ENCODE measurements at places on chromosomes 1 and 21.
A peak's percentile ranks its signal among the peaks of the same experiment; 100 is the strongest.

DNA sequence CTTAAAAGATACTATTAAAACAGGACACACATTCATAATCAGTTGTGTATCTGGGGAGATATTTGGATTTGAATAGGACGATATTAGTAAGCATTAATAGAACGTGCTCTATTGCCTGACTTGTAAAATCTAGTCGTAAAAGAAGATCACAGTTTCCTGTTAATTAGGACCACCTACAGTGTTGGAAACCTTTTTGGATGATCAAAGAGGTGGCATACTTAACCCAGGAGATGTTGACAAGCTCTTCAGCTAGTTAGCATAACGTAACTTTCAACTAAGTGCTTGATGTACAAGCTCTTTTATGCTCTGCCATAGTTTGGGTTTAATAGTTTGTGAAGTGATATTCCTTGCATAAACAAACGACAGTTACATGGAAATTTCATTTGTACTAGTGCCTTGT is 293.3 kb upstream of the NR5A2 start:
- DNase-seq, result no peak

DNA sequence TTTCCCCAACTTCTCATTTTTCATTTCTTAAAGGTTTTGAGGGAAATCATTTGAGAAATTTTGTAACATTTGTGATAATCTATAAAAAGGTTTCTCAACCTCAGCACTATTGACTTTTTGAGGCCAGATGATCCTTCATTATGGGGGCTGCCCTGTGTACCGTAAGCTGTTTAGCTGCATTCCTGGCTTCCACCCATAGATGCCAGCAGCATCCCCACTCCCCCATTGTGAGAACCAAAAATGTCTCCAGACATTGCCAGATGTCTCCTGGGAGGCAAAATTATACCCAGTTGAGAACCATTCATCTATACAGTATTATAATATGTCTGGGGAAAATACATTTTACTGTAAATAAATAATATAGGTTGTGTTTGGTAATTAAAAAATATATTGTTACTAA is 146.0 kb downstream of the PBX1 start:
- no peak for DNase-seq

GRCh38 chr1:205777994-205778393 is 2.7 kb upstream of the RAB29 start:
- no peak for DNase-seq

- no peak for DNase-seq
These were observed 45.9 kb upstream of the CRB1 start for GRCh38 chr1:197222025-197222685.

- no peak for DNase-seq
These were observed 30.5 kb downstream of the CYP4A11 start for GRCh38 chr1:46910790-46911189.

- no peak for DNase-seq
These were observed 29.0 kb downstream of the TRIM62 start for GRCh38 chr1:33152685-33153432.

DNA sequence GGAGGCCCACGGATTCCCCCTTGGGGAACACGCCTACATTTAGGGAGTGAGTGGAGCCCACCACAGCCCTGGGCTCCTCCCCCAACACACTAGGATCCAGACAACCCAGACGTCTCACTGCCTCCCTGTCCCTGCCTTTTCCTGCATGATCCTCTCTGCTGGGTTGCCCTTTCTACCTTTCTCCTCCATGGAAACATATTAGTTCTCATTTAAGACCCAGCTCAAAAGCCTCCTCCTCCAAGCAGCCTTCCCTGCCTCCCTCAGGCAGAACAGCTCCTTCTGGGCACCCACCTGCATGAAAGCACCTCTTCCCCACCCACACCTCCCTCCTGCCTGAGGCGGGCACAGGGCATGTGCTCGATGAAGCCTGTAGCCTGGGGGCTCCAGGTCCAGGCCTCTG is 10.7 kb downstream of the COL8A2 start:
- no peak for DNase-seq

GRCh38 chr1:218476385-218476784 is 131.2 kb downstream of the TGFB2 start:
- no peak for DNase-seq

DNA sequence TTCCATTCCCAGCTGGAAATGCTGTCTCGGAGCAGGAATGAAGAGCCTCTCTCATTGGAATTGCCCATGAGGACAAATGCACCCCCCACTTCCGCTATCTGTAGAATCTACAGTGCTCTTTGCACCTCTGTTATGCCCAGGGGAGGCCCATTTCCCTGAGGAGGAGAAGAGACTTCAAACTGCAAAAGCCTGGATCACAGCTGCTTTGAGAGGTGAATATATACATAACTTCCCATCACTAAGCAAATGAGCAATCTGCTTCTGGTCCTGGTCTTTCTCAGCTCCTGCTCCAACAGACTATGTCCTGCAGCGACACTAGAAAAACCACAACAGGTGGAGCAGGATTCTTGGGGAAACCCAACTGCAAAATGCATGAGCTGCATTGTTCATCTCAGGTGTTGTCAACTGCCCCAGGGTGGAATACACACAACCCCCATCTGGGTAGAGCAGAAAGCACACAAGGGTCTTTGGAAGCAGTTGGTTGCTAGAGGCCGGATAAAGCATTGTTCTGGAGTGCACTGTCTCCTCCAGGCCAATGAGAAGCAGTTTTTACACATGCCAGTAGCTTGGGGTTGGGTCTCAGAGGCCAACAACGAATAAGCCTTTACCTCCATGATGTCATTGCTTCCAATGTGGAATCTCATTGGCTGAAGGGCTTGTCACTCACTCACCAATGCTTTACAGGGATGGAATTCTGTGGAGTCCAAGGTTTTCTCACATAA is 67.7 kb upstream of the RAB4A start:
- DNase-seq, result no peak

- DNase-seq, result no peak
These were observed 29.2 kb downstream of the RNU1-1 start for GRCh38 chr1:16484931-16485330.

GRCh38 chr1:206583707-206584648 is 28.3 kb downstream of the EIF2D start:
- DNase-seq, result peak; percentile 91

- no peak for DNase-seq
These were observed 25.9 kb downstream of the COL6A1 start for GRCh38 chr21:46007492-46007868.

DNA sequence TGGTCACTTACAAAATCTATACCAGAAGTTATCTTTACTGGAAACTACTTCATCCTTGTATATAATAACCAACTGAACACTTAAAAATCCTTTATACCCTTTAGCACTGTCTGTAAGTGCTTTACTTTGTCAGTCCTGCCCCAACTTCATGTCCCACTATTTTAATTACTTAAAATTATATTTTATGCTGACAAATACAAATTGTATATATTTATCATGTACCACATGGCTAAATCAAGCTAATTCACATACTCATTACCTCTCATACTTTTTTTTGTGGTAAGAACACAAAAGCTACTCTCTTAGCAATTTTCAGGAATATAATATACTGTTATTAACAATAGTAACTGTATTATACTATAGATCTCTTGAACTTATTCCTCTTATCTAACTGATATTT is 63.0 kb downstream of the EVI5 start:
- no peak for DNase-seq

DNA sequence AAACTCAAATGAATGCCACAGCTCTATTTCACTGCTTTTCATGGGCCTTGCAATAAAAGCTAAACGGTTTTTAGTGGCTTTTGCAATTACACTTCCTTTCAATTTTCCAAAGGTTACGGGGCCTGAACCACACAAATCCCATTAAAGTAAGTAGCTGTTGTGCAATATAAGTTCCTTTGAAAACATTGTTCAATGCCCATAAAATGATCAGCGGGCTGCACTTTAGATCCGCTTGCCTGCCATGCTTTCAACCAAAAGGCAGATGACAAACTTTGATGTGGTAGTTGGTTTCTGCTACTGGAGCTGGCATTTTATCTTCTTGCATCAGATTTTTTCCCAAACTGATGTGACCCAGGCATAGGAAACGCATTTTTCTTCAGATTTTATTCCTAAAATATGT is 50.2 kb downstream of the PRRX1 start:
- DNase-seq, result no peak

- DNase-seq, result no peak
These were observed 26.0 kb downstream of the SETD4 start for GRCh38 chr21:36034211-36034913.

DNA sequence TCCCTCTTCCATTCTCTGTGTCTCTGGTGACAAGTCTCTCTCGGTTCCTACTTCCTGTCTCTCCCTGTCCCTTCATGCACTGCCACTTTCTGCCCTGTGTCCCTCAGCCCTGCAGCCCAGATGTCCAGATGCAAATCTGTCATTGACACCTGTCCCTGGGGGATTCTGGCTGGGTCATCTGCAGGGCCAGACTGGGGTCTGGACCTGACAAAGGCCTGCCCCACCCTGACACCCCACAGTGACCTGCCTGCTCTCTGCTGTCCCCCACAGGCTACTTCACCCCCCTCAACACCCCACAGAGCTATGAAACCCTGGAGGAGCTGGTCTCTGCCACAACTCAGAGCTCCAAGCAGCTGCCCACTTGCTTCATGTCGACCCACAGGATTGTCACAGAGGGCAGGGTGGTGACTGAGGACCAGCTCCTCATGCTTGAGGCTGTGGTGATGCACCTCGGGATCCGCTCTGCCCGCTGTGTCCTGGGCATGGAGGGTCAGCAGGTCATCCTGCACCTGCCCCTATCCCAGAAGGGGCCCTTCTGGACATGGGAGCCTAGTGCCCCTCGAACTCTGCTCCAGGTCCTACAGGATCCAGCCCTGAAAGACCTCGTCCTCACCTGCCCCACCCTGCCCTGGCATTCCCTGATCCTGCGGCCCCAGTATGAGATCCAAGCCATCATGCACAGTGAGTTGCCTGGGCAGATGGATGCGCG is 7.2 kb downstream of the THEMIS2 start:
- no peak for DNase-seq

GRCh38 chr21:36908260-36908908 is 58.1 kb downstream of the HLCS start:
- no peak for DNase-seq

- DNase-seq, result no peak
These were observed 23.9 kb upstream of the RPTN start for GRCh38 chr1:152182944-152183361.

DNA sequence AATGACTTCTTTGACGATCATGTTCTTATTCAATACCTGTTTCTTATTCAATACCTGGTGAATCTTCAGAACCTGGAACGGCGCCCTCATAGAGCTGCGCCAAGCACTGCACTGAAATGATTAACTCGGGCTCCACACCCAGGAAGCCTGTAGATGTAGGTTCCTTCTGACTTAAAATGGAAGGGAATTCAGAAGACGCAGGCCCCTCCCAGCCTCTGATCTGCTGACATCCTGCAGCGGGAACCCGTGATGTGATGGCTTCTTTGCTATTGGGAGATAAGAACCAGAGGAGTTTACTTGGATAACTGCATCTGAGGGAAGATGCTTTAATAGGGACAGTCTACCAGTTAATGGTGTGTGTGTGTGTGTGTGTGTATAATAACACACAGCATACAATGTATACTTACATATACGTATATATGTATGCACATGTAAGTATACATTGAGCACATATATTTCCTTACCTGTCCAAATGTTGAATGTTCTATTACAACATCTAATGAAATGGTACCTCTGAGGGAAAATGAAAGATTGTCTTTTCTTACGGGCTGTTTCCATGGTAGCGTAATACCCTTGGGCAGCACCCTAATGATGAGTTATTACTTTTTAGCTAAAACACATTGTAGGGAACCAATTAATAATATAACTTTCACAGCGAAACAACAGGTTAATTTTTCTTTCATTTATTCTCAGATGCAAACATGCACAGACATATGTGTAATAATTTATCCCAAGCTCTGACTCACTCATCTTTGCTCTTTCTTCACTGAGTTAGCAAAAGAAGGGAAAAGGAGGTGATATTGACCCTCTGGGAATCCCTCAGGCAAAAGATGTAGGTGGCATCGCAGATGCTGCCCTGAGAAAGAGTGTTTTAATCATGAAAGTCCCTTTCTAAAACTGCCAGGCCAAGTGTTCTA is 379.8 kb downstream of the SIPA1L2 start:
- no peak for DNase-seq

DNA sequence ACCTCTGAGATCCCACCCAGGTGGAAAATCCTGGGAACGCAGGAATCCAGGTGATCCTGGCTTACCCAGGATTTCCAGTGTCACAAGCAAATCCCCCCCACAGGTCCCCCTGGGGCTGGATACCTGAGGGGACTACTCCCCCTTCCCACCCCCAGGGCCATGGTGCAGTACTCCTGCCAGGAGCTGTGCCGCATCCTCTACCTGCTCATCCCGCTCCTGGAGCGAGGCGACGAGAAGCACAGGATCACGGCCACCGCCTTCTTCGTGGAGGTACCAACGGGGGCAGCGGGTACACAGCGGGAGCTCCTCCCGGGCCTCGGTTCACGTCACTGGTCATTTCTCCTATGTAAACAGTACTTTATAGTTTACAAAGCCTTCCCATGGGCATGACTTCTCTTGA is 20.4 kb upstream of the TTC4 start:
- no peak for DNase-seq

GRCh38 chr1:89757532-89757931 is 63.3 kb upstream of the LRRC8D start:
- DNase-seq, result peak; percentile 60

- DNase-seq, result no peak
These were observed 71.0 kb downstream of the PTGS2 start for GRCh38 chr1:186609183-186609582.

- DNase-seq, result no peak
These were observed 56.0 kb upstream of the GCLM start for GRCh38 chr1:93965256-93965655.

- DNase-seq, result no peak
These were observed 83.5 kb downstream of the TOMM20 start for GRCh38 chr1:235045034-235045690.

DNA sequence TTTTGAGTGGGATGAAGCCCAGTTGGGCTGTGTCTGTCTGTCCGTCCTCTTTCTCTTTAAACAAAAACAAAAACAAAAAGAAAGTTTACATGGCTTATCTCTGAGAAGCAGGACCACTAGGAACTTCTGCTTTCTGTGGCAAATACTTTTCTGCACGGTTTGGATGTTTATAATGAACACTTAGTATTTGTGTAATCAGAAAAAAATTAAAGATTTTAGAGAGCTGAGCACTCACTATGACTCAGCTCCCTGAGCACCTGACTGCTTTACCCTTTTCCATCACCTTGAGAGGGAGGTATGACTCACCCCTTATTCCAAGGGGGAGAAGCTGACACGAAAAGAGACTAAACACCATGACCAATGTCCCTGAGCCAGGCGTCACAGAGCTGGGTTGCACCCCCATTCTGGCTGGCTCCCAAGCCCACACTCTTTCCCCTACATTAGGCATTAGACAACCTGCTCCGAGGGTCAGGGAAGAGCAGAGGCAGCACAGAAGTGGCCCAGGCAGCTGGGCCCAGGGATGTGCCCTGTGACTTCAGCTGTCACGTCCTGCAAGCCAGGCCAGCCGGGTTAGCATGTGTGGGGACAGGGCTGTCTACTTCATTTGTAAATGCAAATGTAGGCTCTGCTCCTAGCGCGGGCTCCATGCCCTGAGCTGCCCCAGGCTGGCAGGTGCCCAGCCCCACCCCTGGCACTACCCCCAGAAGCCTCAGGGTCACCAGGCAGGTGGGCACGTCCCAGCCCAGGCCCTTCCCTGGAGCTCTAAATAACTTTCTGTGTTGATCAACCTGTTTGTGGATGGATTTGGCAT is 30.4 kb downstream of the RAP1GAP start:
- no peak for DNase-seq

All from stimulated activated CD4-positive, alpha-beta T cell treated with anti-CD3 and anti-CD28 coated beads, Interleukin-12 subunit alpha, Interleukin-12 subunit beta, amount 100 ng/mL, for 48 hours (primary cell).